Dorsolateral prefrontal cortex (tissue), 122 donors: ENCODE measurements at places on chromosomes 1 and 21. TPM values are rescaled to one million over a fixed set of nuclear protein-coding genes. Genes with fewer than 3 reads are reported as not detected.

The CELF3 gene
- 84.8 TPM for total RNA-seq

The NAV1 gene
- 108 TPM for total RNA-seq

The C1QTNF12 gene
- 2.9 TPM for total RNA-seq

The ADGRL4 gene
- 6.1 TPM for total RNA-seq

The ZFP69 gene
- total RNA-seq: 0.95 TPM

The CELA2B gene
- total RNA-seq: not detected

The SAMD13 gene
- total RNA-seq: 2.3 TPM

The KRTAP19-1 gene
- not detected for total RNA-seq

The ALPL gene
- 20.3 TPM for total RNA-seq

The ATP6V1G3 gene
- total RNA-seq: not detected

The ASCL5 gene
- total RNA-seq: 0.32 TPM

DNA sequence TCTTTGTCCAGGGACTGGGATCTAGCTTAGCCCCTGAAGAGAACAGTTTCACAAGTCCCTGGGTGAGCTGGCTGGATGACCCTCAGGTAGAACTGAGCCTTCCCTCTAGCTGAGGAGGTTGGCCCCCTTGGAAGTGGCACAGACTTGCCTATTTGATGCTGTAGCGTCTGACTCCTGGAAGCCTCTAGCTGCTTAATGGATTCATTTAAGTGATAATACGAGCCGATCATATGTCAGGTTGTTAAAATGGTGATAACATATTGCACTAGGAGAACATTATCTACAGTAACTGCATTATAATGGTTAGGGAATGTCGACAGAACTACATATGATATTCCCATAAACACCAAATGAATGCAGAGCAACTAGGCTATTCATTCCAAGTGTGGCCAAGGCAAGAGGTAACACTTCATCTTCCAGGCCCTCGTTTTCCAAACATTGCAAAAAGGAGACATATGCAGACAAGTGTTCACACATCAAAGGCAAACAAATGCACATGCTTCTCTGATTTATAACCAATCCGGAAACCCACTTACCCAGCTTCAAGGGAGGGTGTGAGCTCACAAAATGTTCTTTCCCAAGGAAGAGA lies 340.1 kb upstream of the PLXNA2 start:
- no peak for DNase-seq

DNA sequence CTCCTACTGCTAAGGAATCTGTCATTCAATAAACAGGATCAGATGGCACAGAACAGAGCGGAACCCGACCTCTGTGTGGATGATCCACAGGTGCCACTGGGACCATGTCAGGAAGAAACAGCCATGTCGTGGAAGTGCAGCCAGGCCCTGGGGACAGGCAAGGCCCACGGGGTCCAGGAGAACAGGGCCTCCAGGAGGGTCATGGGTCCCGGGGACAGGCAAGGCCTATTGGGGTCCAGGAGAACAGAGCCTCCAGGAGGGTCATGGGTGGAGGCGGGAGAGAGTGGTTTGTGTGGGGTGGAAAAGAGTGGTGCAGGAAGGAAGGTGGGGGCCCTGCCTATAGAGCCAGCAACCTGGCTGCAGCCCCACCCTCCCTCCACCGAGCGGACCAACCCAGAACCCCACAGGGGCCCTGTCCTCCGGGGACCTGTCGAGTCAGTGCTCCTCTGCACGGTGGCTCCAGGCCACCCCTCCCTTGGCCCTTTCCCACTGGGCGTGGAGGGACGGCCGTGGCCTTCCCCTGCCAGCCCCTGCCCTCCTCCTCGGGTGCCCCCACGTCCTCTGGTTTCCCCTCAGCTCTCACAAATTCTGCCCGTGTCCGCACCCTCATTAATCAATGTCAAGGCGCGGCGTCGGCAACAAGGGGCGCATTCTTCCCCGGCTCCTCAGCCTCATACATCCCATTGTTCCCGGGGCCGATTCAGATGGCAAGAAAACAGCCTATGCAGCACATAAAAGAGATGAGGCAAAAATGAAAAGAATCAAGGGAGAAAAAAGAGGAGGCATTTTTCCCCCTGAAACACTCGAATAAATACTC lies 146.4 kb downstream of the PRDM16 start:
- peak; percentile 59 for DNase-seq

- peak; percentile 27 for DNase-seq
Measured at GRCh38 chr1:227317523-227318015, 723 bp downstream of the CDC42BPA start.

- DNase-seq: no peak
Measured at GRCh38 chr1:47511825-47512224, 74.0 kb downstream of the FOXD2 start.

DNA sequence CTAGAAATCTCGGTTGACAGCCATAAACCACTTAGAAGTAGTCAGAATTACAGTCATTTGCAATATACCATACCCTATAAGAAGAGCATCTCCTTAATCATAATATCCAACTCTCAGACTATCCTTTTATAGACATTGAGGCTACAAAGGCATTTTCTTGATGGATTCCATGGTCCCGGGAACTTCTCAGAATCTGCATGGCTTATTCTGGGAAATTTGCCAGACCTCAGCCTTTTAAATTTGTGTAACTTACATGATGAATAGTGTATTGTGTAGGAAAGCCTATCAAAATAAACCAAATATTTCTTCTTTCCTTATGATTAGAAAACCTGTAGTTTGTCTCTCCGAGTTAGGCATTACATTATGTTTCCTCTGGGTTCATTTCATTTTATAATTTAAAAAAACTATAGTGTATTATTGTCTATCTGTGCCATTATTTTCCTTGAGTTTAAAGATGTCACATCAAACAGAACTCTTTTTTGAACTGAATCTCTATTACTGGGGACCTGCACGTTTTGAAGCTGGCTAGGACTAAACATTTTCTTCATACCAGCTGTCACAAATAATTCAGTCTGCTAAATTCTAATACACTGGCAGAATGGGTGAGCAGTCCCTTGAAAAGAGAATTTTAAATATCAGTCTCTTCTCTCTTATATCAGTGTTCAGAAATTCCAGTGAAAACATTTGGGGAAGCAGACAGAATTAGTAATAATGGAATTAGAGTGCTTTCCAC lies 102.9 kb downstream of the GABPA start:
- DNase-seq: no peak

DNA sequence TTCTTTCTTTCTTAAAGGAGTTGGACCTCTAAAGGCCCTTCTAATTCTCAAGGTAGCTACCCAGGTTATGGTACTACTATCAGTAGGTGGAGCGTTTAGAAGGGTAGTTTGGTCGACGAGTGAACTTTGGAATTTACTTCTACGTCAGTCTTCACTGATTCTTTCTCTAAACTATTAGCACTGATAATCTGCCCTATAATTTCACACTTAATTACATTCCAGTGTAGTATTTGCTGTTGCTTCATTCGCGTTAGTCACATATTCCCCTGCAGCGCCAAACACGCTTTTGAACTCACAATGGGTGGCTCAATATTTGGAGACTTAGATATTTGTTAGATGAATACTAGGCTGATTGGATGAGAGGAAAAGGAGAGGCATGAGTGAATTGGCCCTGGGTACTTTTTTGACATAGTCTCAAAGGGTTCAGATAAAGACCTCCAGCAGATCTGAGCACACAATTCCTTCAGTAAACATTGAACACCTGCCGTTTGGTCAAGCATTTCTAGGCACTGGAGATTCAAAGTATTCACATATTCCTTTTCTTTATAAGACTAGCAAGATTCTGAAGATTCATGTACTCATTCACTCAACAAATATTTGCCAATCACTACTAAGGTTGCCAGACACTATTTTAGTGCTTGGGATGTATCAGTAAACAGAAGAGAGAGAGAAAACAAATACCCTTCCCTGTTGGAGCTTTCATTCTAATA lies 929 bp upstream of the FOXJ3 start:
- DNase-seq: no peak

- no peak for DNase-seq
Measured at GRCh38 chr1:40711465-40712404, 20.2 kb downstream of the NFYC start.

- no peak for DNase-seq
Measured at GRCh38 chr1:11132563-11133293, 33.1 kb upstream of the EXOSC10 start.

GRCh38 chr1:56034222-56034621 lies 545.1 kb downstream of the PLPP3 start:
- no peak for DNase-seq

GRCh38 chr1:184291701-184292100 lies 95.1 kb upstream of the C1orf21 start:
- no peak for DNase-seq

DNA sequence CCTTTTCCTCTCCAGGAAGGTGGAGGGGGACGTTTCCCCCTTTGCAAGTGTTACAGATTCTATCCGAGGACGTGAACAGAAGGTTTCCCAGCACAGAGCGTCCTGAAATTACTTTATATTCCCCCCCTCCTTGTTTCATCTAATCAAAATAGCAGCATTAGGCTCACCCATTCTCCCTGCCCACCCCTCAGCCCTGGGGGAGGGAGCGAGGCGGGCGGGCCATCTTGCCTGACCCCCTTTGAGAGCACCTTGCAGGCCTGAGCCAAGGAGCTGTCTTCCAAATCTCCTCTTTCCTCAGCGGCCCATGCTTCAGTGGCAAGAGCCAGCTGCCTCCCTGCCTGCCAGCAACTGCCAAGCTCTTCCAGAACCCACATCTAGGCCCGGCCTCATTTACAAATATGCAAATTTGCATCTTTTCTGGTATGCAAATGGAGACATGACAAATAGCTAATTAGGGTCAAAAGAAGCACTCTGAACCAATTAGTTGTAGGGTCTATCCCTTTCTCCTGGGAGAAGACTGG lies 69.1 kb upstream of the POU3F1 start:
- no peak for DNase-seq

- no peak for DNase-seq
Measured at GRCh38 chr1:111199329-111199728, 1.1 kb downstream of the DENND2D start.

- no peak for DNase-seq
Measured at GRCh38 chr1:241527146-241527545, 5.0 kb upstream of the KMO start.

- no peak for DNase-seq
Measured at GRCh38 chr1:55466921-55467320, 251.8 kb upstream of the USP24 start.

GRCh38 chr1:32336591-32336932 lies 529 bp upstream of the MARCKSL1 start:
- DNase-seq: no peak

GRCh38 chr1:234605983-234606783 lies 3.8 kb downstream of the IRF2BP2 start:
- DNase-seq: no peak
